ENCODE measurements at places on chromosomes 12 and 14. TPM values are rescaled to one million over a fixed set of nuclear protein-coding genes. Genes with fewer than 3 reads are reported as not detected.

DYRK2 gene
- 88.5 TPM for total RNA-seq

GRCh38 chr14:29601616-29602015 lies 326.0 kb downstream of the PRKD1 start:
- DNase-seq: no peak

- no peak for DNase-seq
Observed at GRCh38 chr14:99436247-99437180, 44.1 kb downstream of the SETD3 start.

DNA sequence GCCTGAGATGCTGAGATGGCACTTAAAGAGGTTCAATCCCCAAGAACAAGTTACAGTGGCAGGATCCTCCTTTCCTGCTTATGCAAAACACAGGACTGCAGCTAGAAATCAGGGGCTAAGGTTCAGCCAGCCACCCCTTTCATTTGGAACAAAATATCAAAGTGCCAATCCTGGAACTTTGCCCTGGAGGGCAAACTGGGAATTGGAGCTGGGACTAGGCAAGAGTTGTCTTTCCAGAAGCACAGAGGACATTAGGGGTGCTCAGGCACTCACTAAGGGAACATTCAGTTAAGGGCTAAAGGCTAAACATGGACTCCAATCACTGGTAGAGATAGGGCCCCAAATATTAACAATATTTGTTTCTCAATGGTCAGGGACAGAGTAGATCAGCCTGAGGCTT lies 237.2 kb downstream of the EMP1 start:
- no peak for DNase-seq

FAM90A1 gene
- 0.41 TPM for total RNA-seq

DNA sequence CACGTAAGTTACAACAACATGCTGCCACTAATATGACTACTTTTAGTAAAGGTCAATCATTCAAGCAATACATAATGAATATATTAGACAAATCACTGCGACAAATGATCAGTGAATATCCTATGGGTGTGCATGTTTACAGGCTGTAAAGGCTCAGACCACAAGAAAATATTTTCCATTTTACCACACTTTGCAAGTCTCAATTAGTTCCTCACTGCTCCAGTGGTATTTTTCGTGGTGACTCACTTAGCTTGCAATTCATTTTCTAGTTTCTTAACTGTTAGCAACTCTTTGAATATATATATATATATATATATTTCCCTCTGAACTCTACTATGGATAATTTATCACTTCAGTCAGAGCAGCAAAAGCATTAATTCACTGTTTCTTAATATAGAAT lies 96.9 kb downstream of the EML5 start:
- DNase-seq: no peak

DNA sequence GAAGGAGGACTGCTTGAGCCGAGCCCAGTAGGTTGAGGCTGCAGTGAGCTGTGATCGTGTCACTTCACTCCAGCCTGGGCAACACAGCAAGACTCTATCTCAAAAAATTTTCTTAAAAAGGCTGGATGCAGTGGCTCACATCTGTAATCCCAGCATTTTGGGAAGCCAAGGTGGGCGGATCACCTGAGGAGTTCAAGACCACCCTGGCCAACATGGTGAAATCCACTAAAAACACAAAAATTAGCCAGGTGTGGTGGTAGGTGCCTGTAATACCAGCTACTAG lies 17.1 kb upstream of the MDM2 start:
- DNase-seq: no peak

- no peak for DNase-seq
Observed at GRCh38 chr14:101355284-101355683, 206.0 kb upstream of the DIO3 start.

ST8SIA1 gene
- total RNA-seq: 17.5 TPM

DCAF5 gene
- 33.8 TPM for total RNA-seq

GRCh38 chr12:11730299-11731041 lies 81.0 kb downstream of the ETV6 start:
- DNase-seq: no peak

GRCh38 chr14:61280526-61281185 lies 482 bp downstream of the TMEM30B start:
- DNase-seq: peak; percentile 43

GRCh38 chr12:32644431-32644830 lies 34.7 kb upstream of the DNM1L start:
- no peak for DNase-seq

ERBB3 gene
- 2.0 TPM for total RNA-seq

DNA sequence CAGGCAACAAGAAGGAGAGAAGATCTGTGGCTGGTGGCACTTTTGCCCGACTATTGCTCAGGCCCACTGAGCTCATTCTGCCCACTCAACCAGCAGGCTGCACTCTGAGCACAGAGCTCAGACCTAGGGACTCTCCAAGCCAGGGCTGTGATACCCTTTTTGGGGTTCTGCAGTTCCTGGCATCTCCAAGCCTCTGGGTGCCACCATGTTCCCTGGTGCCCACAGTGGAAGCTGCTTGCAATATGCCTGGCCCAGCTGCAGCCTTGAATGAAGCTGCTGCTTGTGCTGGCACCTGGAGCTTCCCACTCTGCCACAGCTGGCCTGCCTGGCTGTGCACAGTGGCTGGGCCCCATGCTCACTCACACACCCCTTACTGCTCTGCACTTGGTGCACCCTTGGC lies 236.1 kb downstream of the ADGRD1 start:
- no peak for DNase-seq

- DNase-seq: no peak
Observed at GRCh38 chr12:90013409-90013808, 304.8 kb upstream of the ATP2B1 start.

GRCh38 chr12:29066011-29066588 lies 83.0 kb upstream of the FAR2 start:
- peak; percentile 14 for DNase-seq

GRCh38 chr14:69543341-69544115 lies 31.1 kb downstream of the CCDC177 start:
- peak; percentile 27 for DNase-seq

DNA sequence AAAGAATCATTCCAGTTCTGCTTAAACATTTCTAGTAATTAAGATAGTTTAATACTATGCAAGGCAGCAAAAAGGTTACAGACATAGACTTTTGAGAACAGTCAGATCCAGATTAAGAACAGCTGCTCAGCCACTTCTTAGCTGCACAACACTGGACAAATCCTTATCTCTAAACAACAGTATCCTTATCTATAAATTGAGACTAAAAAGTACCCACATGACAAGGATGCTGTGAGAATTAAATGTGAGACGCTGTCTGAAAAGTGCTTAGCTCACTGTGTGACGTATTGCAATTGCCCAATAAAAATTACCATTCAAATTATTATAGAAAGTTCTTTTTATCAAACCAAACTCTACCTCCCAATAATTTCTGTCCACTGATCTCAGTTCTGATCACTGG lies 35.5 kb downstream of the BORCS5 start:
- DNase-seq: no peak

DNA sequence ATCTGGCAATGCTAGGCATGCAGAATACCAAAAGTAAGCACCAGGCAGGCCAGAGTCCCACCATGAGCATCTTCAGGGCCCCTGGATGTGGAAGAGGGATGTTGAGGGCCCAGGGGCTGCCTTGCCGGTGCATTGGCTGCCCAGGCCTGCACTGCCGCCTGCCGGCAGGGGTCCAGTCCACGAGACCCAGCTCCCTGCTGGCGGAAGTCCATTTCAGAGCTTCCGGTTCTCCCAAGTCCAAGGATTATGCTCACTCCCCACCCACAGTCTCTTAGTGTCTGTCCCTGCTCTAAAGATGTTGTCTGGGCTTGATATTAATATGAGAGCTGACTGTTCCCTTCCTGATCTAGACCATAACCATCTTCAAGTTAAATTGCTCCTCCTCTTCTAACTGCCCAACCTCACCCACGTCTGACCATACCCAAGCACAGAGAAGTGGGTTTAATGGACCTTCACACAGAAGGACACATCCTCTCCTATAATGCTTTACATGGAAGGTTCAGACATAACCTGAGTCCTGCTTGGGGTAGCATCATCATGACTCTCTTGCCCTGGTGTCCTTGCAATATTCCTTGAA lies 117.4 kb downstream of the DAD1 start:
- DNase-seq: peak; percentile 38

SLC4A8 gene
- total RNA-seq: 25.3 TPM

GRCh38 chr14:102927878-102928411 lies 5.5 kb downstream of the AMN start:
- DNase-seq: no peak

GLTP gene
- total RNA-seq: 16.3 TPM

- no peak for DNase-seq
Observed at GRCh38 chr12:1519642-1520041, 74.7 kb downstream of the FBXL14 start.

DNA sequence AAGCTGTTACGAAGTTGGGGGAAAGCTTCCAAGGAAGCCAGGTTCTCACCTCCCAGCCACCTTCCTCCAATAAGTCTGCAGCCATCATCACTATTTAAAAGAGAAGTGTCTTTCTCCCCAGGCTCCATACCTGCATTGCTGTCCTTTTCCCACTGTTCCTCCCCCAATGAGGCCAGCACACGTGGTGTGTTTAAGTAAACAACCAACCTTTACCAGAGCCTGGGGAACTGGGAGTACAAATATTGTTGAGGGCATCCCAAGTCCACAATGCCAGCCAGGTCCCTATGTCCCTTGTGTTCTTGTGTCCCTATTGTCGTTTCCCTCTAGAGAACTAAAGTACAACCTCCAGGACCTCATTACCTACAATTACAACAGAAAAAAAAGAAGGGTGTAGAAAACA lies 49.2 kb upstream of the PNMA1 start:
- DNase-seq: no peak

CLEC1B gene
- not detected for total RNA-seq

GRCh38 chr12:119440803-119441360 lies 106.4 kb downstream of the CCDC60 start:
- DNase-seq: no peak

GRCh38 chr12:50551866-50552265 lies 47.1 kb downstream of the DIP2B start:
- no peak for DNase-seq

MYH6 gene
- total RNA-seq: not detected

- DNase-seq: no peak
Observed at GRCh38 chr12:49671031-49671765, 36.0 kb downstream of the FMNL3 start.

CFAP54 gene
- total RNA-seq: 5.3 TPM

ACSM4 gene
- total RNA-seq: not detected
